Sciatic nerve (tissue), 2 donors: ENCODE measurements at places on chromosomes 3 and 15. TPM values are rescaled to one million over a fixed set of nuclear protein-coding genes. Genes with fewer than 3 reads are reported as not detected.

The TP63 gene
- 7.2 TPM for total RNA-seq

The GOLGA6B gene
- not detected for total RNA-seq

The ATP13A5 gene
- total RNA-seq = not detected

The CIDEC gene
- 13.6 TPM for total RNA-seq

The TGM4 gene
- total RNA-seq = not detected

The FGD5 gene
- total RNA-seq = 57.4 TPM

The THRB gene
- 13.2 TPM for total RNA-seq

GRCh38 chr15:59373215-59373614, 544 bp upstream of the MYO1E start:
- DNase-seq = no peak

GRCh38 chr3:167913219-167913835, 177.8 kb downstream of the SERPINI1 start:
- no peak for DNase-seq

DNA sequence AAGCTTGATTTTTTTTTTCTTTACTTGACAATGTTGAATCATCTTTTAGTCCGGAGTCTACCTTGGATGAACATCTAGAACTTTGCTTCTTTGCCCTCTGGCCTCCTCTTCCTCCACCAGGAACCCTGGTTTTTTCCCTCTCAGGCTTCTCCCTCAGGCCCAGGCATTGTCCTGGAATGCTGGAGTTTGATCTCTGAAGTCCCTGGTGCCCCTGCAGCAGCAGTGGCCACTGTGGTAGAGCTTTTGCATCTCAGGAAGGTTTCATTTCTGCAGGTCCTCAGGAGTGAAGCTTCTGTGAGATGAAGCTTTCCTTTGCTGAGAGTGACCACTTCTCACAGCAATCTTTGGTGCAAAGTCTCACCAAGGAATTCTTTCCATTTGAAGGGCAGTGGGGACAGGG, 39.0 kb upstream of the NEDD4 start:
- no peak for DNase-seq

DNA sequence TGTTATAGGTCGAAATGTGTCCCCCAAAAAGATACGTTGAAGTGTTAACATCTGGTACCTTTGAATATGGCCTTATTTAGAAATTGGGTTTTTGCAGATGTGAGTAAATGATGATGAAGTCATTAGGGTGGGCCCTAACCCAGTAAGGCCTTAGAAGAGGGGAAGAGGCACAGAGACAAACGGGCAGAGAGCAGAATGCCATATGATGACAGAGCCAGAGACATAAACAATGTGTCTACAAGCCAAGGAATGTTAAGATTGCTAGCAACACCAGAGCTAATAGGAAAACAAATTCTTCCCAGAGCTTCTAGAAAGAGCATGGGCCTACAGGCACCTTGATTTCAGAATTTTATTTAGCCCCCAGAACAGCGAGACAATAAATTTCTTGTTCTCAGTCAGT, 693.1 kb upstream of the NECTIN3 start:
- DNase-seq = no peak

GRCh38 chr3:71724584-71725270, 475 bp downstream of the EIF4E3 start:
- DNase-seq = peak; percentile 65

GRCh38 chr3:152638707-152639450, 196.1 kb upstream of the P2RY1 start:
- DNase-seq = no peak

GRCh38 chr15:45112143-45112590, 1.8 kb downstream of the DUOX2 start:
- no peak for DNase-seq

DNA sequence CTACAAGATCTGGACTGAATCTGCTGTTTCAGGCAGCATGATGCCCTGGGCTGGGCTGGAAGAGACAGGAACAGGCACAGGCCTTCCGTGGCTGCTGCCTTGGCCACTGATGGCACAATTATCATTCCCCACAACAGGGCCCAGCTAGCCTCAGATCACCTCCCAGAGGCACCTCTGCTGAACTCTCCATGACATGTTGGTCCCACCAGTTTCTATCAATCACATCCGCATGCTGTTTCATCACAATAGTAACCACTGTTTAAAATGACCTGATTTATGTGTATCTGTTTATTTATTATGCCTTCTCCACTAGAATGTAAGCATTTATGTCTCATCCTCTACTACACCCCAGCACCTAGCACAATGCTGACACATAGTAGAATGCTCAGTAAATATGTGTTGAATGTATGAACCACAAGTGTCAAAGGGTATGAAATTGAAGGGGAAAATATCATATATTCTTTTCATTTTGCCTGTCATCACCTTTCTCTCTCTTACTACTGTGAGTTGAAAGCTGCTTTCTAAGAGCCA, 32.7 kb upstream of the ZBTB38 start:
- DNase-seq = no peak

DNA sequence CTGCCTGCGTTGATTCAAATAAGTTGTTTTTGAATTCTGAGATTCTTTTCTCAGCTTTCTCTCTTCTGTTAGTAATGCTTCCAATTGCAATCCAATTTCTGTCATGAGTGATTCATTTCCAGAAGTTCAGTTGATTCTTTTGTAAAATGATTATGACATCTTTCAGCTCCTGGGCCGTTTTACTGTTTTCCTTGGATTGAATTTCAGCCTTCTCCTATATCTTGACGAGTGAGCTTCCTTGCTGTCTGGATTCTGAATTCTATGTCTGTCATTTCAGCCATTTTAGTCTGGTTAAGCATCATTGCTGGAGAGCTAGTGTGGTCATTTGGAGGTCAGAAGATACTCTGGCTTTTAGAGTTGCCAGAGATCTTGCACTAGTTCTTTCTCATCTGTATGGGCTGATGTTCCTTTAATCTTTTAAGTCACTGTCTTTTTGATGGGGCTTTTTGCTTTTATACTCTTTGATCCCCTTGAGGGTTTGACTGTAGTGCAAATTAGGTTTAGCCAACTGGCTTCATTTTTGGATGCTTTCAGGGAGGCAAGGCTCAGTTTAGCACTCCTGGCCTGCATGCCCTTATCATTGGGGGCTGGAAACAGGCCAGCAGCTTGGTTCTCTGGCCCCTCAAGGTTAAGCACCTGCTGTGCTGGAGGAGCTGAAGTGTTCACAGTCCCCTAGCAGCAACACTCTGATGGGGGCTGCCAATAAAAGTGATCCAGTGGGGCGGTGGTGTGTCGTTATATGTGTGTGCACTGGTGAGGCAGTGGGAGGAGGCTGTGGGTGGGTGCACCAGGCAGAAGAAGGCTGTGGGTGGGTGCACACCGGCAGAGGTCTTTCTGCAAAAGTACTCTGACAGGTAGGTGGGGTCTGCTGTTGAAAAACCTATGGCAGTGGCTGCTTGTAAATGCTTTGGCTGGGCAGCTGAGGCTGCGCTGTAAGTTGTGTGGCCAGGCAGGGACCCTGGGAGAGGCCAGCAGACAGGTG, 51.2 kb downstream of the MCTP2 start:
- no peak for DNase-seq

DNA sequence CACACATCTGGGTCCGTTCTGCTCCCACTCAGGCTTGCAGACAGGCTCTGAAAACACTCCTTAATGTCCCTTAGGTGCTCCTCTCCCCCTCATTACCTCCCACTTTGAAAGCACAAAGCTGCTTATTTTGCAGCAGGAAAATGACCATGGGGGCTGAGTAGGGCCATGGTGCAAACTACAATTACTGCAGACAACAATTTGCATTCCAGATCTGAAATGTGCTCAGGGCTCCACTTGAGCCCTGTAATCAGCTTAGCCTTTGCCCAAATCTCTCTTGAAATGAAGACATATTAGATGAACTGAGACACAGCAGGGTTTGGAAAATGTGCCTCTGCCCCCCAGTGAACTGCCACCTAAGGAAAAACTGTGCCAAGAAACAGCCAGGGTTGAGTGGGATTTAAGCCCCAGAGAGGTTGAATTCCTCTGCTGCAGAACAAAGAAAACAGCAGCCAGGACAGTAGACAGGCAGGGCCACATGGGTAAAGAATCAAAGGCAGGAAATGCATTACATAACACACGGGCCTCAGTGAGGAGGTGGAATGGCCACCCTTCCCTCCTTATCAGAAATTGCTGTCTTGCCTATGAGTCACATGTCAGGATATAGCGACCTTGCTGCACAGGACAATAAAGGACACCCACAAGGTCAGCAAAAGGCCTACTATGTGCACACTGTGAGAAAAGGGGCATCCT, 126.8 kb upstream of the ARHGEF3 start:
- no peak for DNase-seq

- DNase-seq = no peak
These were observed 86.4 kb upstream of the SLC4A7 start for GRCh38 chr3:27570421-27571106.

- peak; percentile 73 for DNase-seq
These were observed 130.8 kb upstream of the SLC2A2 start for GRCh38 chr3:171157286-171157685.

DNA sequence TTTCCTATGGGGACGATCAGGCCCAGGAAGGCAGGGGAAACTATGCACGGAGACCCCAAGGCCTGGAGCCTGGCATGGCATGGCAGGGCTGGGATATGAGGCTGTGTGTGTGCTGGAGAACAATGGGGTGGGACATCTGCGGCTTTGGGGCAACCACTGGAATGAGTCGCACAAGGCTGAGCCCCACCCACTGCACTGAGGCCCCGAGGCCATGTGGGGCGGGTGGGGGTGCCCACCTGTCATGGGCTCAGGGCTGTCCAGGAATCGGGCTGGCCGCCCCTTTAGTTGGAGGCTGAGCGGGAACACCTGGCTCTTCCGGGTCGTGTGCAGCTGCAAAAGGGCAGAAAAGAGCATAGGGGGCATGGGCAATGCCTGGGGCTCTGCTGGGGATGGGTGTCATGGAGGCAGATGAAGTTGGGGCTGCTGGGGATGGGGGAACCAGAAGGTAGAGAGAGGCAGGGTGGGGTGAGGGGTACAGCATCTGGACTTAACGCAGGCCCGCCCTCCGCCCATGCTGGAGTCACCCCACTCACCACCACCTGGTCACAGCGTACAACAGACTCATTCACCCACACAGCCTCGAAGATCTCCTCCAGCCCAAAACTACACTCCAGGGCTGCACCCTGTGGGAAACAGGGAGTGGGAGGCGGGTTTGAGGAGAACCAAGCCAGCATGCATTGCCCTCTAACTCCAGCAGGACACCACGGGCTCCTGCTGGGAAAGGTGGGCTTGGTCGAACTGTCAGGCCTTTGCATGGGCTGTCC, 31.1 kb downstream of the PLXND1 start:
- no peak for DNase-seq

DNA sequence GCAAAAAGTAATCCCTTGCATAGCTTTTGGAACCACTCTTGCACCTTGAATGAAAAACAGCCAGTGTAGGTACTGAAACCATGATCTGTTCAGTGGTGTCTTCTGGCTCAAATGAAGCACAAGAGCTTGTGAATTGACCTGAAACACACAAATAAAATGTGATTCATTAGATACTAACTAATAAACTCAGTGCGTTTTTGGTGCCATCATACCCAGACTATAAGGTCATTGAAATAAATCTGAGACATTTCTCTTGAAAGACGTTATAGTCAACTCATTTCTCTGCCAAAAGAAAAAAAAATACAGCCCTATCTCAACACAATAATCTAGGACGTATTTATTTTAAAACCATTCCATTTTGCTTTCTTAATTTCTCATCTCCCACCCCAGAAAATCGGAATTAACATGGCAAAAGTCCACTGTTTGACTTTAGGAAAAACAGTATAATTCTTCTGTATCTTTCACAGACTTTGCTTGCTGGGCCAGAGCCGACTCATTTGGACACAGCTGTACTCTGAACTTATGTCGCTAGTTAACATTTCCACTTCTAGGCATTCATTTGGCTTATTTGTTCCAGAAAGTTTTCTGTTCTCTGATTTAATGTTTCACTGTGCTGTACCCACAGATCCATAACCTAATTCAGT, 284.9 kb upstream of the TBL1XR1 start:
- DNase-seq = no peak

DNA sequence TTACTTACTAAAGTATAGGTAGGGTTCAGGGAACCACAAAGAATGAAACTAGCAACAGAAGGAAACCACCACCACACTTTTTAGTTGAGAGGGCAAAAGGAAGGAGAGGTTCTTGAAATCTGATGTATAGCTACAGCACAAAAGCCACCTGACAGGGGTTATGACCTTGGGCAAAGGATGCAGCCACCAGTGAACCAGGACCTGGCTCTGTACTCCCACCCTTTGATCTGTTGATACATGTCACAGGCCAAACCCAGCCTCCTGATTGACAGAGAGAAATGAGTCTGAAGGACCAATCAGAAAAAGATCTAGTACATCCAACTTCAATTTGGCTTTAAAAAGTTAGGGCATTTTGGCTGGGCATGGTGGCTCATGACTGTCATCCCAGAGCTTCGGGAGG, 20.0 kb upstream of the BLM start:
- no peak for DNase-seq

GRCh38 chr3:42195879-42196330, 70.1 kb downstream of the CCK start:
- no peak for DNase-seq

- no peak for DNase-seq
These were observed 3.5 kb upstream of the ZBTB11 start for GRCh38 chr3:101680466-101680865.

DNA sequence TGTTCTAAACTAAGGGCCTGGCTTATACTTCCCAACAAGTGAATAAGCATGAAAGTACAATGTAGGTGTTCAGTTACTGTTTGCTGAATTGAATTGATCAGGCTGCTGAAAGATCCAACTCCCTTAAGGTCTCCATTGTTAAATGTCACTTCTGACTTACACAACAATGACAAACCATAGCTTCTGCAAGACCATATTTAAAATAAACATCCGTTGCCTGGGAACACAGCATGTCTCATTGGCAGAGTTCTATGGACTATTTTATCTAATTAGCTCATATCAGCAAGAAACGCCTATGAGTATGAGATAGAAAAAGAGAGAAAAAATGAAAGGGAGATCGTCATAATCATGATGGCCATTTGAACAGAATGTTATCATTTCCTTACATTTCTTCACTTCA, 605.4 kb downstream of the FGF12 start:
- no peak for DNase-seq

GRCh38 chr15:58981808-58982475, 5.5 kb upstream of the RNF111 start:
- DNase-seq = no peak

DNA sequence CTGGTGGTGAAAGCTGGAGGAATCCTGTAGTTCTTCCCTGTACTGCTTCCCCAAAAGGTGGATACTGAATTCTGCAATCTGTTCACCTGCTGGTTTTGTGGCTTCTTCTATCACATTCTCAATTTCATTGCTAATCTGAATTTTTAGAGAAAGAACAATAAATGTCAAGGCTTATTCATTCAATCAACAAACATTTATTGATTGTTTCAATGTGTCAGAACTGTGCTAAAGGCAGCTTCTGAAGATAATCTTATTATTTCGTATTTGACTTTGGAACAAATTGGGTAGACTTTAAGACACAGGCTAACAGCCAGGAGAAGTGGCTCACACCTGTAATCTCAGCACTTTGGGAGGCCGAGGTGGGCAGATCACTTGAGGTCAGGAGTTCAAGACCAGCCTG, 46.8 kb downstream of the IMPG2 start:
- no peak for DNase-seq

GRCh38 chr15:92391640-92392039, 2.0 kb upstream of the ST8SIA2 start:
- no peak for DNase-seq

- DNase-seq = no peak
These were observed 17.7 kb upstream of the ZBBX start for GRCh38 chr3:167397826-167398225.

- DNase-seq = peak; percentile 65
These were observed 2.6 kb downstream of the FAM43A start for GRCh38 chr3:194688200-194688740.
